ENCODE measurements at places on chromosomes 13 and 19.

DNA sequence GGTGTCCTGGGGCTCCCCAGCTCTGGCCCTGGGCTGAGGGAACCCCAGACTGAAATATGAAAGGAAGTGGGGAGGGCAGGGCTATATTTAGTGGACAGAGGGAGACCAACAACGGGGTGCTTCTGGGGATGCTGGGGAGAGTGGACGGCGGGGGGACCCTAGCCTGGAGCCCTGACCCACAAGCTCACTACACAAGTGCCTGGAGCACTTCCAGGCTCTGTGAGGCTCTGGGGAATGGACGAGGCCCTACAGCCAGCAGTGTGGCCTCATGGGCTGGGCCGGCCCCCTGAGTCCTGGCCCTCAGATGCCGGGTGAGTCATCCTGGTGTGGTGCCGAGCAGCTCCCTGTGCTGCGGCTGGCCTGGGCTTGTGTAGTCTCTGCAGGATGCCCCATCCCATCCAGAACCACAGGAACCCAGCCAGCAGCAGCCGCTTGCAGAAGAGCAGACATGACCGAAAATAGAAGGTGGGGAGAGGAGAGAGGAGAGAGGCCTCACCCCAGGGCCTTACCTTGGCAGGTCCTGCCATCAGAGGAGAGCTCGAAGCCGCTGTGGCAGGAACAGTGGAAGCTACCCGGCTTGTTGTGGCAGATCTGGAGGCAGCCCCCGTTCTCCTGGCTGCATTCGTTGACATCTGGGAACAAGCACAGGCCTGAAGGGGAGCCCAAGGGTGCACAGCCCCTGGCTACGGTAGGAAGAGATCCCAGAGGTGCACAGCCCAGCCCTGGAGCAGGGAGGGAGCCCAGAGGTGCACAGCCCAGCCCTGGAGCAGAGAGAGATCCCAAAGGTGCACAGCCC is 26.1 kb downstream of the GAS6 start:
- DNase-seq = no peak

GRCh38 chr13:27419328-27419727 is 5.1 kb upstream of the GTF3A start:
- DNase-seq = no peak

GRCh38 chr19:42850981-42851717 is 28.4 kb downstream of the PSG1 start:
- DNase-seq = no peak

- DNase-seq = no peak
Observed at GRCh38 chr19:7806234-7806633, 23.8 kb upstream of the EVI5L start.

- DNase-seq = no peak
Observed at GRCh38 chr13:97758317-97758716, 195.2 kb upstream of the IPO5 start.

- DNase-seq = no peak
Observed at GRCh38 chr13:79373916-79374315, 32.1 kb downstream of the RBM26 start.

DNA sequence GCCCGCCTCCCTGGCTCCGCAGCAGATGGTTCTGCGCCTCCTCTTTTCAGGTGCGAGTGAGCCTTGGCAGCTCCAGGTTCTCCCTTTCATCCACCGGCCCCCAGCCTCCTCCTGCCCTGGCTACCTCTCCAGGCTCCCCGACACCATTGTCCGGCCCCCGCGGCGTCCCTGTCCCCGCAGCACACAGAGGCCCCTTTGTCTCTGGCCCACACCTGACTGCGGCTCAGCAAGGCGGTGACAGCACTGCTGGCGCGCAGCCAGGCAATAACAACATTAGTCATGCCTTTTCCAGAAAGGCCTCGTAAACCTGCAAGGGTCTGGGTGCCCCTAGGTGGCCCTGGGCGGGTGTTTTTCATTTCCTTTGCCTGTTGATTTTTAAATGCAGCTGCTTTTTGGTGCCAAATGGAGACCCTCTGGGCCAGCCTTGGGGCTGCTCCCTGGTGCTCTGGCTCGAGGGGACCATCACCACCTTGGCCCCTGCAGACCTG is 73.2 kb upstream of the MEDAG start:
- DNase-seq = no peak

Measured in MM.1S (cell line).